ENCODE measurements at places on chromosomes 16 and 17. TPM values are rescaled to one million over a fixed set of nuclear protein-coding genes. Genes with fewer than 3 reads are reported as not detected.

The GINS2 gene
- 18.4 TPM for total RNA-seq

GRCh38 chr17:74431568-74432423, at the start of gene GPRC5C:
TSS of gene GPRC5C (plus strand) at chr17:74432088. CDS start at chr17:74439777, 7,689 bp downstream.
- H3K4me1 ChIP-seq: peaks cover 18% of the 10 kb centered on the region
- H3K36me3 ChIP-seq: no peaks in the 10 kb centered on the region
- H3K27ac ChIP-seq: peak within 1 kb of the TSS; percentile 94

- no peaks in the 10 kb centered on the region for H3K36me3 ChIP-seq
- DNase-seq: no peak
- no peaks in the 10 kb centered on the region for H3K4me1 ChIP-seq
- no peak overlapping the region for H3K4me3 ChIP-seq
These were observed 47.3 kb upstream of the GNG13 start for GRCh38 chr16:847681-848445.

DNA sequence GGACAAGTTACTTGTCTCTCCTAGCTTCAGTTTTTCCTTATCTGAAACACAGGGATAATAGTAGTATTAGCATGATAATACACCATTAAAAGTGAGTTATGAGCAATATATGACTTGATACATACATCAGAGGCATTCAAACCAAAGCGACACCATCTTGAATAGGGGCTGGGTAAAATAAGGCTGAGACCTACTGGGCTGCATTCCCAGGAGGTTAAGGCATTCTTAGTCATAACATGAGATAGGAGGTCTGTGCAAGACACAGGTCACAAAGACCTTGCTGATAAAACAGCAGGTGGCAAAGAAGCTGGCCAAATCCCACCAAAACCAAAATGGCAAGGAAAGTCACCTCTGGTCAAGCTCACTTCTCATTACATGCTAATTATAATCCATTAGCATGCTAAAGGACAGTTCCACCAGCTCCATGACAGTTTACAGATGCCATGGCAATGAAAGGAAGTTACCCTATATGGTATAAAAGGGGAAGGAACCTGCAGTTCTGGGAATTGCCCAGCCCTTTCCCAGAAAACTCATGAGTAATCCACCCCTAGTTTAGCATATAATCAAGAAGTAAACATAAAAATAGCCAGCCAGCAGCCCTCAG, 37.2 kb upstream of the HS3ST3A1 start:
- no peaks in the 10 kb centered on the region for H3K4me1 ChIP-seq
- H3K27ac ChIP-seq: no peak overlapping the region
- DNase-seq: no peak
- no peak overlapping the region for H3K4me3 ChIP-seq
- no peaks in the 10 kb centered on the region for H3K27me3 ChIP-seq

DNA sequence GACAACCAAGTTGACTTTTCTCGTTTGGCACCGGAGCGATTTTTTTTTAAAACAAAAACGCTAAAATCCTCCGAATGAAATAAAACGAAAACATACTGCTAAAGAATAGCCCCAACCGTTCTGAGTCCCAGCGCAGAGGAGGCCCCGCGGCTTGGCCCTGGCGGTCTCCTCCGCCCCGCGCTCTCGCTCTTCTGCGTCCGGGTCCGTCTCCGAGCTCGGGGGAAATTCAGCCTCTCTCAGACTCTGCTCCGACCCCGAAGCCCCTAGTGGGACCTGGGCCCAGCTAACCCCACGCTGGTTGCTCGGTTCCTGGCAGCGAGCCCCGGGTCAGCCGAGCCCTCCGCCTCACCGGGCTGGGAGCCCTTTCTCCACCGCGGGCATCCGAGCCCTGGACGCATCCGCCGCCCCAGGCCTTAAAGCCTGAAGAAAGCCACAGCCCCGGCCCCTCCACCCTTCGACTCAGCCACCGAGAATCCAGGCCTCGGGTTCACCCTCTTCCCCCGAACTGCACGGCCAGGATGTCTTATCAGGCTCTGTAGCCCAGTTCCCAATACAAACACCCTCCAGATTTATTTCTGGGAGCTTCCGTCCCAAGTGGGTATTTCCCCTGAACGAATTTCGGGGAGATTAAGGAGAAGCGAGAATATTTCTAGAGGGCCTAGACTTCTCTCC, 1.2 kb downstream of the TBX2 start:
- DNase-seq: no peak
- no peak overlapping the region for H3K27ac ChIP-seq
- H3K4me3 ChIP-seq: peak overlapping the region; percentile 45
- H3K4me1 ChIP-seq: no peaks in the 10 kb centered on the region
- no peaks in the 10 kb centered on the region for H3K27me3 ChIP-seq

- DNase-seq: no peak
- peaks cover 13% of the 10 kb centered on the region for H3K4me1 ChIP-seq
- no peaks in the 10 kb centered on the region for H3K27me3 ChIP-seq
- H3K36me3 ChIP-seq: no peaks in the 10 kb centered on the region
These were observed 532 bp downstream of the ARRB2 start for GRCh38 chr17:4710693-4711634.

GRCh38 chr17:39486242-39486641, 25.0 kb downstream of the CDK12 start:
- DNase-seq: peak; percentile 50
- H3K36me3 ChIP-seq: peaks cover 24% of the 10 kb centered on the region
- H3K4me1 ChIP-seq: peaks cover 35% of the 10 kb centered on the region
- no peaks in the 10 kb centered on the region for H3K27me3 ChIP-seq
- H3K4me3 ChIP-seq: no peak overlapping the region

The CHST6 gene
- 4.8 TPM for total RNA-seq

The TNFRSF17 gene
- not detected for total RNA-seq

The CCL14 gene
- not detected for total RNA-seq

- DNase-seq: no peak
- peaks cover 32% of the 10 kb centered on the region for H3K27me3 ChIP-seq
- H3K4me3 ChIP-seq: no peak overlapping the region
- no peaks in the 10 kb centered on the region for H3K4me1 ChIP-seq
These were observed 441.0 kb upstream of the SALL1 start for GRCh38 chr16:51592001-51592501.

The FA2H gene
- 3.5 TPM for total RNA-seq

The DPH1 gene
- 36.7 TPM for total RNA-seq

DNA sequence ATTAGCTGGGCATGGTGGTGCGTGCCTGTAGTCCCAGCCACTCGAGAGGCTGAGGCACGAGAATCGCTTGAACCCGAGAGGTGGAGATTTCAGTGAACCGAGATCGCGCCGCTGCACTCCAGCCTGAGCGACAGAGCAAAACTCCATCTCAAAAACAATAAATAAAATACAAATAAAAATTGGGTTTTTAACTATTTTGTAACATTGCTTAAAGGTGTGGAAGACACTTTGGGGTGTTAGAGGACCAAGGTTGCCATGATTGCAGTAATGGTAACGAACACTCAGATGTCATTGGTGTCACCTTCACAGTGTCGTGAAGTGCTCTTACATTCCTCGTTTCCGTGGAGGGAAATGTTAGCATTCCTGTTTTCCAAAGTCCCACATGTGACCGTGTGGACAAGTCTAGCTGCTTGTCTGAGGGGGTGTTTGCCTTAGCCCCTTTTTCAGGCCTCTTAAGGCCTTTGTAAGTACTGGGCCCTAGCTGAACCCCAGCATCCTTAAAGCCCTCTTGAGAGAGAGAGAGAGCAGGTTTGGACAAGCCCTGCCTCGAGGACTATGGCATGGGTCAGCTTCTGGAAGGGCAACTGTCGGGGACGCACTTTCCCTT, 8.6 kb downstream of the C16orf96 start:
- no peak overlapping the region for H3K4me3 ChIP-seq
- H3K36me3 ChIP-seq: no peaks in the 10 kb centered on the region
- no peaks in the 10 kb centered on the region for H3K4me1 ChIP-seq
- DNase-seq: no peak

The TTYH2 gene
- 2.9 TPM for total RNA-seq

DNA sequence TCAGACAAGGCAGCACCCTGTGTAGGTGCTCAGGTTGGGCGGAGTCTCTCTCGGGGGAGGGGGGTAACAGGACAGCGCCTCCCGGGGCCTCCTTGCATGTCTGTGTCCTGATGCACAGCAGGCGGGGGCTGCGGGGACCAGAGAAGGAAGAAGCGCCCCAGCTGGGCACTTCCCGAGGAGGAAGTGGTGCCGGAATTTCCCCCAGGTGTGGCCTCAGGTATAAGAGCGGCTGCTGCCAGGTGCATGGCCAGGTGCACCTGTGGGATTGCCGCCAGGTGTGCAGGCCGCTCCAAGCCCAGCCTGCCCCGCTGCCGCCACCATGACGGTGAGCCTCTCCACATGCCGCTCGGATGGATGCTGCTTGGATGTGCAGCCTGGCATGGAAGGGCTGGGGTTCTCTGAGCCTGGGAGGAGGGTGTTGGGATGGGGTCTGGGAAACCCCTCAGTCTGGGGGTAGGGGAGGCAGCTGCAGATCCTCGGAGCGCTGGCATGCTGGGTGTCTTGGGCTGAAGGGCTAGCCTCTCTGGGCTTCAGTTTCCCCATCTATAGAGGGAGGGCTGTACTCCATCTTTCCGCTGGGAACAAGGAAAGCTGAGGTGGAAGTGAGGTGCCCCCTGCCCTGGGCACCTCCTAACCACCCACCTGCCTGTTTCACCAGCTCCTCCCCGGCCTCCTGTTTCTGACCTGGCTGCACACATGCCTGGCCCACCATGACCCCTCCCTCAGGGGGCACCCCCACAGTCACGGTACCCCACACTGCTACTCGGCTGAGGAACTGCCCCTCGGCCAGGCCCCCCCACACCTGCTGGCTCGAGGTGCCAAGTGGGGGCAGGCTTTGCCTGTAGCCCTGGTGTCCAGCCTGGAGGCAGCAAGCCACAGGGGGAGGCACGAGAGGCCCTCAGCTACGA, at the start of gene IL17C:
TSS of gene IL17C (plus strand) at position 250 of the 908 bp plus-strand sequence. CDS start at position 320, 70 bp downstream.
- no peaks in the 10 kb centered on the region for H3K36me3 ChIP-seq
- no peaks in the 10 kb centered on the region for H3K4me1 ChIP-seq
- DNase-seq: peak; percentile 40
- H3K4me3 ChIP-seq: no peak within 1 kb of the TSS
- H3K27me3 ChIP-seq: no peaks in the 10 kb centered on the region

DNA sequence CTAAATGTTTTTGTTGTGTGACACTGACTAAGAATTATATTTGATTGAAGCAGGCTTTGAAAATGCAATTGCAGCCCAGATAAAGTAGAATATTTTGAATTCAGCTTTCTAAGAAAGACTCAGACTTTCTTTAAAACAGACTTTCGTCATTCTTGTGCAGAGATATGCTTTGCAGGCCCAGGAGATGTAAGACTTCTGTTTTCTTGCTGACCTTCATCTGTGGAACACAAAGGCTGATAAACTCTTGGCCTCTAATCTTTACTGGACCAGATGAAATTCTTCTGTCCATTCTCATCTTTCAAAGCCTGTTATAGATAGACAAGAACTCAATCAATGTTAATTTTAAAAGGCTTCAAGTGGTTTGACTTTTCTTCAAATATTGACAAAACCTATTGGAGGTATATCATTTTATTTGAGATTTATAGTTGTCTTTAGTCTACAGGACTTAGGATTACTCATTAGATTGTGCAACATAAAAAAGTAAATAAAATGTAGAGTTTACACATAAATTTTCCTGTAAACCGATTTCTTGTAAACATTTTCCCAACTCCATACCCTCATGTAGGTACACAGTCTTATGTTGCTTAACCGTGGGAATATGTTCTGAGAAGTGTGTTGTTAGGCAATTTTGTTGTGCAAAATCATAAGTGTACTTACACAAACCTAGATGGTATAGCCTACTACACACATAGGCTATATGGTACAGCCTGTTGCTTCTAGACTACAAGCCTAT, 94.2 kb downstream of the MAP2K4 start:
- no peaks in the 10 kb centered on the region for H3K27me3 ChIP-seq
- no peaks in the 10 kb centered on the region for H3K4me1 ChIP-seq
- H3K4me3 ChIP-seq: no peak overlapping the region
- DNase-seq: no peak
- H3K27ac ChIP-seq: no peak overlapping the region

- no peak for DNase-seq
- no peaks in the 10 kb centered on the region for H3K4me1 ChIP-seq
- no peak overlapping the region for H3K4me3 ChIP-seq
- no peak overlapping the region for H3K27ac ChIP-seq
These were observed 240.6 kb downstream of the FOXL1 start for GRCh38 chr16:86818671-86819532.

The CYGB gene
- total RNA-seq: 1.1 TPM

GRCh38 chr17:76805319-76805718, 62.9 kb upstream of the MGAT5B start:
- H3K36me3 ChIP-seq: no peaks in the 10 kb centered on the region
- H3K27ac ChIP-seq: no peak overlapping the region

The RUNDC1 gene
- total RNA-seq: 12.7 TPM

The ITGA2B gene
- 5.7 TPM for total RNA-seq

DNA sequence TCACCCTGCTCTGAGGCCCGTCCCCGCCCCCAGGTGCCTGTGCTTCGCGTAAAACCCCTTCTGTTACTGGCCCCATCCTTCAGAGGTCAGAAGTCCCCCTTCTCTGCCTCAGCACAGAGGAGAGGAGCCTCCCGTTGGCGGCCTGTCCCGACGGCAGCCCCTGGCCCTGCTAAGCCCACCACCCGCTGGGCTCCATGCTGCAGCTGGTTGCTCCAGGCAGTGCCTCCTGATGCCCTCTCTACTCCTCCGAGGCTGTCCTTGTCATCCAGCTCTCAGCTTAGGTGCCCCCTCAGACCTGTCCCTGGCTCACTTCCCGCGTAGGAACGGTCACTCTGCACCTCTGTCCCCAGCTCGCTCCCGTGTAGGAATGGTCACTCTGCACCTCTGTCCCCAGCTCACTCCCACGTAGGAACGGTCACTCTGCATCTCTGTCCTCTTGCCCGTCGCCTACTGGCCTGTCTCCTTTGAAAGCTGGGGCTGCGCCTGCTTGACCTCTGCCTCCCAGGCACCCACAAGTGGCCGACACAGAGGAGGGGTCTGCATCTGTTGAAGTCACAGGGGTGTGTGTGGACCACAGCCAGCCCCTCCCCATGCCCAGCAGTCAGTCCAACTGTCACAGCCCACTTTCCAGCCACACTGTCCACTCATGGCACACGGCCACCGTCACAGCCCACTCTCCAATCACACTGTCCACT, 31.7 kb upstream of the ZC3H18 start:
- DNase-seq: no peak
- H3K27me3 ChIP-seq: peaks cover 45% of the 10 kb centered on the region
- H3K4me1 ChIP-seq: peaks cover 6% of the 10 kb centered on the region
- H3K27ac ChIP-seq: no peak overlapping the region

- no peak overlapping the region for H3K27ac ChIP-seq
- no peaks in the 10 kb centered on the region for H3K4me1 ChIP-seq
- no peak overlapping the region for H3K4me3 ChIP-seq
- no peaks in the 10 kb centered on the region for H3K27me3 ChIP-seq
- no peaks in the 10 kb centered on the region for H3K36me3 ChIP-seq
- DNase-seq: no peak
These were observed 162.8 kb upstream of the ZFHX3 start for GRCh38 chr16:73210686-73211085.

The SERPINF2 gene
- total RNA-seq: 9.5 TPM

GRCh38 chr17:57084361-57084801, 665 bp upstream of the AKAP1 start:
- H3K36me3 ChIP-seq: no peaks in the 10 kb centered on the region
- H3K4me3 ChIP-seq: peak overlapping the region; percentile 91
- H3K27ac ChIP-seq: peak overlapping the region; percentile 64
- H3K4me1 ChIP-seq: peaks cover 22% of the 10 kb centered on the region

The XAF1 gene
- 20.8 TPM for total RNA-seq

The PRSS22 gene
- total RNA-seq: 98.2 TPM

The PYDC1 gene
- not detected for total RNA-seq

GRCh38 chr16:84881702-84882521, 62.1 kb downstream of the CRISPLD2 start:
- H3K4me3 ChIP-seq: no peak overlapping the region
- peak; percentile 77 for DNase-seq
- H3K27ac ChIP-seq: peak overlapping the region; percentile 78
- peaks cover 68% of the 10 kb centered on the region for H3K4me1 ChIP-seq
